Daoy (cell line): ENCODE measurements at places on chromosomes 2 and 18. TPM values are rescaled to one million over a fixed set of nuclear protein-coding genes. Genes with fewer than 3 reads are reported as not detected.

DNA sequence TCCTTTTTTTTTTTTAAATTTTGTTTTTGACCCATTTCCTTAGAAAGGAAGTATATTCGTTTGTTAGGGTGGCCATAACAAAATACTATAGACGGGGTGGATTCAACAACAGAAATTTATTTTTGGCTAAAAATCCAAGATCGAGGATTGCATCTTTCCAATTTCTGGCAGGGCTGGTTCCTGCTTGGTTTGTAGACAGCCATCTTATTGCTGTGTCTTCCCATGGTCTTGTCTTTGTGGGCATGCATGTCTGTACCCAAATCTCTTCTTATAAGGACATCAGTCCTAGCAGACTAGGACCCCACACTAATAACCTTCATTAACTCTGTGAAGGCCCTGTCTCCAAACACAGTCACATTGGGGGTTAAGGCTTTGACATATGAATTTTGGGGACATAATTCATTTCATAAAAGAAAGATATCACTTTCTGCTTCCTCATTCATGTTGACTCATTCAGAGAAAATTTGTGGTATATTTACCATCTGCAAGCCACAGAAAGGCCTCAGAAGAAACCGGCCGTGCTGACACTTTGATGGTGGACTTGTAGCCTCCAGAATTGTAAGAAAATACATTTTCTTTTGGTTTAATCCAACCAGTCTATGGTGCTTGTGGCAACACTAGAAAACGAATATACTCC is 262.1 kb downstream of the LPIN1 start:
- peak; percentile 47 for DNase-seq

METTL4 gene
- 5.3 and 6.5 TPM in 2 replicates for total RNA-seq

STARD6 gene
- total RNA-seq = 0.11 TPM in 1 of 2 replicates, not detected in the other

UGT1A8 gene
- total RNA-seq = 15.1 and 15.4 TPM in 2 replicates

GRCh38 chr2:107322416-107322815 is 436.4 kb upstream of the ST6GAL2 start:
- no peak for DNase-seq

TEKT4 gene
- total RNA-seq = not detected in 2 replicates

DNA sequence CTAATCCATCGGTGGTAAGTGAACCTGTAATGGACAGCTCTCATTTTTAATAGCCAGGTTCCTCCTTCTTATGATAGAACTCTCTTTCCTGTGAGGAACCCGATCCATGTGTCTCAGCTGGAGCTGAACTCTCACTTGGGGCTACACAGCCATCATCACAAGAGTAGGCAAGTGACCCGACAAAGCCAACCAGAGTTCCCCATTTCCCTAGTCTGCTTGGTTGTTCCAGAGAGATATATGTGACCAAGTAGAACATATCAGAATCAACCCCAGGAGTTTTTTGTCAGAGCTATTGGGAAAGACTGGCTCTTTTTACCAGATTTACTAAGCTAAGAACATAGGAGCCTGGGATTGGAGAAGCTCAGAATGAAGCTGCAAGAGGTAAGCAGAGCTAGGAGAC is 14.6 kb upstream of the HNRNPLL start:
- no peak for DNase-seq

DNA sequence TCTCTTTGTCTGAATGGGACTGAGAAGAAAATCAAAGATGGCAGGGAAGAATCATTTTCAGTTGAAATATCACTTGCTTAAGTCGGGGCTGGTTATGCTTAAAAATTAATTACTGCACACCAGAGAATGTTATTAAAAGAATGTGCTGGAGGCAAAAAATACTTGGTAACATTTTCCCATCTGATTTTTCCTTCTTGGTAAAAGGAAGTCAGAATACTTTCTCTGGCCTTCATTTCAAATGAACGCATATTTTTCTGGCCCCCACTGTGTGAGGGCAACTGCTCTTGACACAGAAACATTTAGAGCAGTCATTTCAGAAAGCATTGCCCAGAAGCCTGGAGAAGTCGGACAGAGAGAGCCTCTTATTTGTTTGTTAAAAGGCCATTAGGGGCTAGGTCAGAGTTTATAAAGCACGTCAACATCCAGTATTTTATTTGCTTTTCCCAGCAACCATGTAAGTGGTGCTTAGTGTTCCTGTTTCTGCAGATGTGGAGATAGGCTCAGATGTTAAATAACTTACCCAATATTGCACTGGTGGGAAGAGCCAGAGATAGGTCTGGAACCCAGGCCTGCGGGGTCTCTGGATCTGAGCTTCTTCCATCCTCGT is 32.9 kb upstream of the LYPD6B start:
- DNase-seq = no peak

GRCh38 chr18:48004577-48004976 is 74.1 kb upstream of the SMAD2 start:
- DNase-seq = no peak

EVX2 gene
- total RNA-seq = not detected in 2 replicates

DNA sequence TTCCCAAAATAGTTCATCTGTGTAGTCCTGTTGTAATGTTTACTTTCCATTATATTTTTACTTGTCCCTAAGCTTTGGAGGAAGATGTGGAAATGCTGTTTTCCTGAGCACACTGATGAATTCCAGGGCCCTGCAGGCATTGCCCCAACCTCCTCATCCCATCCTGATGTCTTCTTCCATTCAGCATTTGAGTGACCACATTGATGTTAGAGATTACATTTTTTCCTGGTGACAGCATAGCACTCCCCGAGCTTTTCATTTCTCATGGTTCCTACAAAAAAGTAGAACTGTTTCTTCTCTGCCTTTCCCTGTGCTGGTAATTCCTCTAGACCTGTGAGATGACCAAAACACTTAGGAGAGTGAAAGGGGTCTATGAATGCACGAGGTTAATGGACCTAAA is 4.8 kb downstream of the IL36A start:
- DNase-seq = peak; percentile 8

- DNase-seq = no peak
These were observed 28.4 kb upstream of the IL36G start for GRCh38 chr2:112949456-112949855.

GRCh38 chr2:201220102-201220570 is 37.2 kb downstream of the CASP10 start:
- no peak for DNase-seq

DNA sequence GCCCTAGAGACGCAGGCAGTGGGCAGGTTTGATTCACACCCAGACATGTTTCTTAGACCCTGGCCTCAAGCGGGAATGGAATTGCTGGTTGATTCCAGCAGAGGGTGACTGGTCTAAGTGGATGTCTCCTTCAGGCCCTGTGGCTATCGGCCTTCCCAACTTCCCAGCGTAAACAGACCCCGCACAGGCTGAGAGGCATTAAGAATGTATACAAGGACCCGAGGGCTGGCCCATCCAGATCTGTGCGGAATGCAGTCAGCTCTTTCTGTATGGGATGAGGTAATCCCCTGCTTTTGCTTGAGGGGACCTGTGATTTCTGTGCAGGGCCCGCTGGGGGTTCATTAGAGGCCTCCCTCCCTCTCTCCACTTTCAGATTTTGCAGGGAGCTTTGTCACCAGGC is 6.5 kb downstream of the ACKR3 start:
- no peak for DNase-seq

- no peak for DNase-seq
These were observed 213.8 kb downstream of the AFF3 start for GRCh38 chr2:99928470-99929053.

DNA sequence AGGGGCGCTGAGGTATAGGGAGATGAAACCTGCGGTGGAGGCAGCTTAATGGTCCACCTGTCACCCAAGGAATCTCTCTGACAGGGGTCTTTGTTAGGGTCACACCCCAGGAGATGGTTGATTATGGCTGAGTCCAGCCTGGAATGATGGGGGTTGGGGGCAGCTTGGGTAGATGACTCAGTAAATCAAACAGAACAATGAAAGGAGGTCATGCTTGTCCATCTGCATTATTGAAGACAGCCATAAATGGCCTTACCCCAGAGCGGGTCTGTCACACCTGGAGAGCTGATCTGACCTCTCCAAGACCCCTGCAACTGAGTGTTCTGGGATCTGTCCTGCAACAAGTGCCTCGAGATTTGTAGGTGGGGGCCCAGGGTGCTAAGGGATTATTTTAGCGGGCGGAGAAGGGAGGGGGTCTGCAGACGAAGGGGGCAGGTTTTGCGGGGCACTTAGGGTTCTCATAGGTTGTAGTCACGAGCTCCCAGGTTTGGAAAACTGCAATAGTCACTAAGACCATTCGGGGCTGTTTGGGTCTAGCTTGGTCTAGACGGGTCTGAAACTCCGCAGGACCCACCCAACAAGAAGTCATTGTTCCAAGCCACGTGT is 771 bp upstream of the IGFBP2 start:
- DNase-seq = no peak

GRCh38 chr2:8889978-8890377 is 52.6 kb upstream of the KIDINS220 start:
- no peak for DNase-seq

GRCh38 chr18:63111671-63112402 is 207.7 kb downstream of the BCL2 start:
- no peak for DNase-seq

- no peak for DNase-seq
These were observed 89.4 kb downstream of the PID1 start for GRCh38 chr2:229181641-229182040.

GRCh38 chr2:27051902-27052645 is 606 bp downstream of the AGBL5 start:
- DNase-seq = no peak

LIPT1 gene
- total RNA-seq = 7.7 and 13.6 TPM in 2 replicates

- peak; percentile 72 for DNase-seq
These were observed 29.0 kb upstream of the CFAP36 start for GRCh38 chr2:55490554-55490953.

DNA sequence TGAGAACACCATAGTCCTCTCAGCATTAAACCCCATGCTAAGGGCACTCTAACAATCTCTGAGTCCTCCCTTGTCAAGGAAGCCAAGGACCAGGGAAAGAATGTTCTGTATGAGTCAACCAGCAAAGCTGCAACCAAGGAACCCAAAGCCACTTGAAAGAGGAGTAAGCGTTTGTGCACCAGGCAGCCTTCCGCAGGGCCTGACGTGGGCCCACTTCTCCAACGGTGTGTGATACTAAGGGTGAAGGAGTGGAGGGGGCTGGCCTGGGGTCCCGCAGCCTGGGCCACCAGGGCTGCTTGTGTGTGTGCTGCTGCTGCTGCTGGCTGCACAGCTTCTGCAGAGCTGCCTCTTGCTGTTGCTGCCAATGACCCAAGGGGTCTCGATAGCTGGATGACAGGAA is 30.1 kb upstream of the GALNT14 start:
- DNase-seq = peak; percentile 11

GKN2 gene
- total RNA-seq = 0.06 TPM in 1 of 2 replicates, not detected in the other

DNA sequence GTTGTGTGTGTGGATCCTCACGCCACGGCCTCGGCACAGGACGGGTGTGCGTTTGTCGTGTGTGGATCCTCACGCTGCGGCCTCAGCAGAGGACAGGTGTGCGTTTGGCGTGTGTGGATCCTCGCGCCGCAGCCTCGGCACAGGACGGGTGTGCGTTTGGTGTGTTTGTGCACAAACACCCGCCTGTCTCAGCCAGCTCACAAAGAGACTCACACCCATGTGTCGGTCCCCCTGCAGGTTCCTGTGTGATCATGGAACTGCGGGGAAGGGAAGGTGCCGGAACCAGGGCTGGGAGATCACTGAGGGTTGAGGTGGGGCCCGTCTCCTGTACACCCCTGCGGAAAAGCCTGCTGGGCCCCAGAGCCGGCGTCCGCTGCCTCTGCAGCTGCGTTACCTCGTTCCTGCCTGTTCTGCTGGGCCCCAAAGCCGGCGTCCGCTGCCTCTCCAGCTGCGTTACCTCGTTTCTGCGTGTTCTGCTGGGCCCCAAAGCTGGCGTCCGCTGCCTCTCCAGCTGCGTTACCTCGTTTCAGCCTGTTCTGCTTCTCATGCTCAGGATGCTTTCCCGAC is 53.6 kb downstream of the CTDP1 start:
- no peak for DNase-seq

IL36B gene
- total RNA-seq = not detected in 2 replicates

GRCh38 chr18:36295214-36295613 is 2.3 kb upstream of the FHOD3 start:
- DNase-seq = no peak

MDH1 gene
- total RNA-seq = 270 and 302 TPM in 2 replicates

MC4R gene
- total RNA-seq = not detected in 2 replicates

- DNase-seq = no peak
These were observed 77.7 kb downstream of the RHOB start for GRCh38 chr2:20524412-20525040.

GRCh38 chr2:238106339-238106697 is 6.2 kb downstream of the ESPNL start:
- DNase-seq = peak; percentile 1

- no peak for DNase-seq
These were observed 60.1 kb upstream of the YWHAQ start for GRCh38 chr2:9690716-9691498.

RBKS gene
- 1.7 and 3.4 TPM in 2 replicates for total RNA-seq

DNA sequence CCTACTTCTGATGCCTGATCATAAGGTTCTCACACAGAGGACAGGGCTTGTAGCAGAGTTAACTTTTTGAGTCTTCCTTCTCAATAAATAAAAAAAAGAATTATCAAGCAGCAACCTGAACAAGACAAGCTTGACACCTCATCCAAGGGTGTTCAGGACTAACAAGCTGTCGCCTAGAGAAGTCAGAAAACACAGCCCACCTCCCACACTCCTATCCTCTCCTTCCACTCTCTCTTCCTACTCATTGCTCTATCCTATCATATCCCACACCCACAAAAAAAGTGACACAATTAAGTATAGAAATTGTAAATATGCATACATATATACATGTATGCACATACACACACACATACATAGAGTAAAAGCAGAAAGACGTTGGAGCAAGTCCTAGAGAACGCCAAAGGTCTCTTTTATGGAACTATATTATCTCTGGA is 5.4 kb downstream of the NBAS start:
- no peak for DNase-seq

- no peak for DNase-seq
These were observed 55.5 kb downstream of the MAP4K4 start for GRCh38 chr2:101752716-101753616.

GRCh38 chr18:63758615-63759240 is 16.5 kb upstream of the SERPINB7 start:
- no peak for DNase-seq

IL1F10 gene
- not detected in 2 replicates for total RNA-seq

GRCh38 chr2:59734743-59735142 is 818.7 kb downstream of the BCL11A start:
- no peak for DNase-seq

CPLX4 gene
- not detected in 2 replicates for total RNA-seq

- no peak for DNase-seq
These were observed 2.1 kb upstream of the TRABD2A start for GRCh38 chr2:84882775-84883550.

- no peak for DNase-seq
These were observed 222.9 kb downstream of the STK39 start for GRCh38 chr2:168024459-168024858.

GRCh38 chr2:39203382-39203781 is 40.4 kb downstream of the CDKL4 start:
- DNase-seq = no peak

DNA sequence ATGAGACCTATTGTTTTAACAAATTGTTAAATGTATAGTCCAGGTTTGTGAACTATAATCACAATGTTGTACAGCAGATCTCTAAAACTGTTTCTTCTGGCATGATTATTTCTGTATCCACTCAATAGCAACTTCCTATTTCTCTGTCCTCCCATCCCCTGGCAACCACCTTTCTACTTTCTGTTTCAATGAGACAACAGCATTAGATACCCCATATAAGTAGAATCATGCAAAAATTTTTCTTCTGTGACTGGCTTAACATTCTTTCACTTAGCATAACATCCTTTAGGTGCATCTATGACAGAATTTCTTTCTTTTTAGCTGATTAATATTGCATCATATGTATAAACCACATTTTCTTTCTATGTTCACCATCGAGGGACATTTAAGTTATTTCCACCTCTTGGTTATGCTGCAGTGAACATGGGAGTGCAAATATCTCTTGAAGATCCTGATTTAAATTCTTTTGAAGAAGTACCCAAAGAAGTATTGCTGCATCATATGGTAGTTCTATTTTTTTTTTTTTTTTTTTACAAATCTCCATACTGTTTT is 713.5 kb downstream of the LRP1B start:
- no peak for DNase-seq

CDH20 gene
- total RNA-seq = 0.03 TPM in 1 of 2 replicates, not detected in the other
